Activated CD8-positive, alpha-beta T cell treated with anti-CD3 and anti-CD28 coated beads for 36 hours (primary cell): ENCODE measurements at places on chromosomes 4 and X. TPM values are rescaled to one million over a fixed set of nuclear protein-coding genes. Genes with fewer than 3 reads are reported as not detected.

- H3K4me1 ChIP-seq: no peaks in the 10 kb centered on the region
- H3K27me3 ChIP-seq: no peaks in the 10 kb centered on the region
- no peaks in the 10 kb centered on the region for H3K36me3 ChIP-seq
- H3K27ac ChIP-seq: no peak overlapping the region
- DNase-seq: no peak
Observed at GRCh38 chrX:113804819-113805218, 779.1 kb upstream of the HTR2C start.

DGKK gene
- total RNA-seq: not detected

CXorf49 gene
- total RNA-seq: not detected

DNA sequence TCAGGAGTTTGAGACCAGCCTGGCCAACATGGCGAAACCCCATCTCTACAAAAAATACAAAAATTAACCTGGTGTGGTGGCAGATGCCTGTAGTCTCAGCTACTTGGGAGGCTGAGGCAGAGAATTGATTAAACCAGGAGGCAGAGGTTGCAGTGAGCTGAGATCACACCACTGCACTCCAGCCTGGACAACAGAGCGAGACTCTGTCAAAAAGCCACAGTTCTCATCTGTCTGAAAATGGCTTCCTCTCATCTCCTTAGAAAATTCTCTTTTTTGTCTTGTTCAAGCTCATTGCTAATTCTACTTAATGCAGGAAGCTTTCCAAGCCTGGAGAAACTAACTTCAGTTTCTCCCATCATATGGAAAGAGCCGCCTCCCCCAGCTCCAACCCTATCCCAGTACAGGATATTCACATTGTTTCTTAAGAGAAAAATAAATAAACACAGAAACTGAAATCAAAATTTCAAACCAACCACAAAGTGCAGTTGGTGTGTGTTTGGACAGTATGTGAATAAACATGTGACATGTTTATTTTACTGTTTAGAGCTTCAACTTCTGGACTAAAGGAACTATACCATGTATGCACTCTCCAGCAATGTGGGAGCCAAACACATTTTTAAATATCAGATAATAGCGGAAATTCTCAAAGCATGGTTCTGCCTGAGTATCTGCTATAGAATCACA, 55.0 kb upstream of the GAB1 start:
- no peak overlapping the region for H3K27ac ChIP-seq
- DNase-seq: no peak
- no peaks in the 10 kb centered on the region for H3K4me1 ChIP-seq

GRCh38 chr4:77582156-77582555, 23.5 kb upstream of the CXCL13 start:
- DNase-seq: no peak
- H3K27me3 ChIP-seq: peaks cover 12% of the 10 kb centered on the region
- peaks cover 32% of the 10 kb centered on the region for H3K4me1 ChIP-seq
- no peaks in the 10 kb centered on the region for H3K36me3 ChIP-seq

REPS2 gene
- not detected for total RNA-seq

DNA sequence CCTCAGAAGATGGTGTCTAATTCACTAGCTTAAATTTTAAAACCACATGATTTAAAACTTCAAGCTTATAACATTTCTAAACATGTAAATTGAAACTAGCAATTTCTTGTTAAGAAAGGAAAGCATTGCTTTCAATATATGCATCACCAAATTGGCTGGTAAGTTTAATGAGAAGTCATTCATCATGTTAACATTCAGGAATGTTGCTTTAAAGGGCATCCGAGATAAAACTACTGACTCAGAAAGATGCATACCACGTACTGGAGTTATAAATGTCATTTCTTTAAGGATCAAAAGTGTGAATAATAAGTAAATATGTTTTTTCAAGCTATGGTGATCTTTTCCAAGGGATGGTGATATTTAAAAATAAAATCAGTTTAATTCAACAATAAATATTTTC, 83.3 kb upstream of the VCX2 start:
- no peaks in the 10 kb centered on the region for H3K27me3 ChIP-seq
- no peak overlapping the region for H3K27ac ChIP-seq
- H3K4me3 ChIP-seq: no peak overlapping the region
- H3K36me3 ChIP-seq: no peaks in the 10 kb centered on the region
- no peaks in the 10 kb centered on the region for H3K4me1 ChIP-seq
